ENCODE measurements at places on chromosomes 2 and 18.

GRCh38 chr2:57882895-57883515 is 163.6 kb upstream of the VRK2 start:
- DNase-seq: no peak

DNA sequence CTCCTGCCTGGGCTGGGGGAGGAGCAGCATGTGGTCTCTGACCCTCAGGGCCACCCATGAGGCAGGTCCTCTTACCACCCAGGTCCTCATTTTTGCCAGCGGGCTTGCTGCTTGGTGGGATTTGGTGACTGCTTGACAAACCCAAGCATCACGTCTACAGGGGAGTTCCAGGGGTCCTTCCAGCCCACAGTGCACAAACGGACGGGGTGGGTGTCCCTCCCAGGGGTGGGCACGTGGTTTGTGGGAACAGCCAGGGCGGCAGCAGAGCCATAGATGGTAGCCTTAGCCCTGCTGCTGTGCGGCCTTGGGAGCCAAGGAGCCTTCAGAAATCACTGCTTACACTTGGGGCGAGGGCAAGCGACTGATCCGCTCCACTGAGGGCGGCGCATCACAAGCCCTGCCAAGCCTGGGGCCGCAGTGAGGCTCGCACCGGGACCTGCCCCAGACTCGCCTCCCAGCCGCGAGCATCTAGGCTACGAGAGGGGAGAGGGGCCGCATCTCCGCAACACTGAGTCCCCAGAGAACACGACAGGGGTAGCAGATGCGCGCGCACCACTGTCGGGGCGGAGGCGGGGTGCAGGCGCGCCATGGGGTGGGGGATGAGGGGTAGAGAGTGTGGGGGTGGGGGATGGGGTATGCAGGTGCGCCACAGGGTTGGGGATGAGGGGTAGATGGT is 36.9 kb downstream of the SNED1 start:
- no peak for DNase-seq

DNA sequence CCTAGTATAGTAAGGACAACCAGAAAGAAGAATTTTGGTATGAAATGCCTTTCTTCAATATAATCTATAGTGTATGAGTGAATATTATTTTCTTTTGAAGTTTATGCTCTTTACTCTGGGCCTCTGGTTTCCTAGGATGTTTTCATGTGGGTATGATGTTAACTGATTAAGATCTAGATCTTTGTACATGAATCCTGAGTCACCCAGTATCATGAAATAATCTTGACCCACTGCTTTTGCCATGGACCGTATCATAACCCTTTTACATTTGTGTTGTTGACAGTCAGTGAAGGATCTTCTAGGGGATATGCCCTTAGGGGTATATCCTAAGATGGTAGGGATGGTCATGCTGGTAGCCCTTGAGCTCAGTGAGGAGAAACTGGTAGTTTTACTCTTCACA is 100.3 kb downstream of the RAB3GAP1 start:
- no peak for DNase-seq

DNA sequence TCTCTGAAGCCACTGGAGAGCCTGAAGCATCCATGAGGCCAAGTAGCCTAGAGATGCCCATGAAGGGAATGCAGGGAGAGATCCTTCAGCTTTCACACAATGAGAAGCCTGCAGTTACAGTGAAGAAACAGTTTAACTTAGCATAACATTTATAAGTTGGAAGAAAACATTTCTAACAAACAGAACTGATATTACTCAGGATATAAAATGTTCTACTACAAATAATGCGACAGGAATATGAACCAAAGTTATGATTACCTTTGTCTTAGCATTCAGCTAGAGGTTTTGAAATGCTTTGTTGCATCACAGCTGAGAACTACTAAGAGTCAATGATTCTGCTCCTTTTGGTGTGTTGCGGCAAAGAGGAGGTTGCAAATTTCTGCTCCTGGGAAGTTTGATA is 6.9 kb upstream of the KYNU start:
- no peak for DNase-seq

- no peak for DNase-seq
Measured at GRCh38 chr2:45974762-45975408, 322.3 kb upstream of the EPAS1 start.

GRCh38 chr2:7456762-7457161 is 539.5 kb downstream of the RNF144A start:
- DNase-seq: no peak

- no peak for DNase-seq
Measured at GRCh38 chr2:74373221-74373676, 6.9 kb downstream of the DCTN1 start.
